ENCODE measurements at places on chromosomes 2 and 18.

DNA sequence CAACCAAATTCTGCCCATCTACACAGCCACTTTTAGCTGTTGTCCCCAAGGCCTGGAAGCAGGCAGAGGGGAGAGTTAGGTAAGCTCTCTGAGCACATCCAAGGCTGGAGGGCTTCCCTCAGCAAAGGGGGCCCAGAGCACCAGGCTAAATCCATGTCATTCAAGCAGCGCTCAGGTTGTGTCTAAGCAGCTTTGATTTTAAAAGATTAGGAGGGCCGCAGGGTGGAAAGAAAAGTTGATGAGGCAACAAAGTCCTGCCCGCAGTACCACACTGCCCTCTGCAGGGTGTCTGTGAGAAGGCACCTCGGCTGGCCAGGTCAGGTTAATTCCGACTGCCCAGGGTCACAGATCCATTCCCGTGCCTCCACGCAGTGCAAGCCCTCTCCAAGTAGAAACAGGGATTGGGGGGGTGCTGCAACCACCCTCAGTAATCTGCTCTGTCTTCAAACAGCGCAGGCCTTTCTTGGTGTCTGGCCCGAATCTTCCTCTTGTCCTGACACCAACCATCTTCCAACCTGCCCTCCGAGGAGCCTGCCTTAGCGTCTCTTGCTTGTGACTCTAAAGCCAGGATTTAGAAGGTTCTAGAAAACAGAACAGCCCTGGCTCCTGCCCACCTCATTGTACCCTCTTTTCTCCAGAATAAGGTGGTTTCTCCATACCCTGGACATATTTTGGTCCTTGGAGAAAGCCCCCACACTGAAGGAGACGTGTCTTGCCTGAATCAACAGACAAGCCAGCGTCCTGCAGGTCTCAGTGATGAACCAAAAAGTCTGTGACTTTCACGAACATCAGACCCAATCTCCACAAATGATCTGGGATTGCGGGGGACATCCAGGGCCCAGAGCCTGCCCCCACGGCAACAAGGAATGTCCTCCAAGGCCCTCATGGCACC, 289.2 kb downstream of the TNS1 start:
- DNase-seq: peak; percentile 42

GRCh38 chr18:10035281-10035991, 121.6 kb downstream of the VAPA start:
- no peak for DNase-seq

- no peak for DNase-seq
Observed at GRCh38 chr2:202052235-202052634, 18.6 kb downstream of the FZD7 start.

DNA sequence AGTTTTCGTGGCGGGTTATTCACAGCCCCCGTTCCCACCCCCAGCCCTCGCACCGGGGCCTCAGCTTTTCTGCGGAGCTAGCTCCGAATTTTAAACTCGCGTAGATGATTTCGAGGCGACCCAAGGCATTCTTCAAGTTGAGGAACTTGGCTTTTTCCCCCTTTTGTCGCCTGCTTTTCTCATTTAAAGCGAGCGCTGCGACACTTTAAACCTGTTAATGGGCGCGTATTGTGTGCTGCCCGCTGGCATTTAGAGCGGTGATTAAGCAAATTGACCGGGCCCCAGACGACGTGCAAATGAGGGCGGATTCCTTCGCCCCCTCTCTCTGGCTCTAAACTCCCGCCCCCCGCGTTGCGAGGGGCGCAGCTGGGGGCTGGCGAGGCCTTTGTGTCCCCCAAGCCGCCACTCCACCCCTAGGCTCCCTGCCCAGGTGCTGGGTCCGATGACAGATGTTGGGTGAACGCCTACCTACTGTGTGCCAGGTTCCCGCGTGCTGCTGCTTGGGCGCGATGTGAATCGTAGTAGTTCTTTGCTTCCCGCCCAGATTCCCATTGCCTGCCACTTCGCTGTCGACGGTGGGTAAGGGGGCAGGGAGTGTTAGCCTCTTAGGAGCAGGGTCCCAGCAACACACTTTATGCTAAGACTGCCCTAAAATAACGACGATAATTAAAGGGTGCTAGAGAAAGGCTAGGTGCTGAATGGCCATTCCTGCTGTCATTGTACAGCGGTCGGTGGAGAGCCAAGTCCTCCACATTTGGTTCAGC, 1.9 kb downstream of the TCF7L1 start:
- DNase-seq: no peak

DNA sequence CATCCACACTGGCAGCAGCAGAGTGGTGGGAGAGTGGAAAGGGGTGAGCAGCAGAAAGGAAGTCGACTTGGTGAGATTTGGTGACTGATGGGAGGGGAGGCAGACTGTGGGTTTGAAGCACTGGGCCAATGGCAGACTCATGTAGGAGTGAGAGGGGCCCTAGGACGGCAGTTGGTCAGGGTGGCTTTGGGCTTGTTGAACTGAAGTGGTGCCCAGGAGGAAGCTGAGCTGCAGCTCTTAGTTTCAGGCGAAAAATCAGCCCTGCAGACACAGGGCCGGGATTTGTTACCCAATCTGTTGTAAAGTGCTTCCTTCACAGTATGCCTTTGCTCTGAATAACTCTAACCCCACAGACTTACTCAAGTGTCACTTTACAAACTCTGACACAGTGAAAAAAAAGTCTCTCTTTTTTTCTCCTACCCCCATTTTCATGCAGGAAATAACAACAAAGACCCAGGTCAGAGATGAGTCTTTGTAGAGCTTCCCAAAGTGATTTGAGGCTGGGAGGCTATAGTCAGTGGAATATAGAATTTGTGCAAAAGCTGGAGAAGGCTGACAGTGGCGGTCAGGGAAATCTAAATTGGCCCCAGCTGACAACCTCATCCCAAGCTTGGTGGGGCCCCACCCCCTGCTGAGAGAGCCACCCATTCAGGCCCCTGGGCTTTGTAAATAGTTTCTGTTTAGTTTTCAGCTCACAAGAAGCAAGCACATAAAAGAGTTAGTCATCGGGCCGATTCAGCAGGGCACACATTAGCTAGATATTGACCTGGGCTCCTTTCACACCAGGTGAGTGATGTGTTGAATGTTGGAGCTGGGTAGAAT, 226.9 kb downstream of the VAPA start:
- no peak for DNase-seq

DNA sequence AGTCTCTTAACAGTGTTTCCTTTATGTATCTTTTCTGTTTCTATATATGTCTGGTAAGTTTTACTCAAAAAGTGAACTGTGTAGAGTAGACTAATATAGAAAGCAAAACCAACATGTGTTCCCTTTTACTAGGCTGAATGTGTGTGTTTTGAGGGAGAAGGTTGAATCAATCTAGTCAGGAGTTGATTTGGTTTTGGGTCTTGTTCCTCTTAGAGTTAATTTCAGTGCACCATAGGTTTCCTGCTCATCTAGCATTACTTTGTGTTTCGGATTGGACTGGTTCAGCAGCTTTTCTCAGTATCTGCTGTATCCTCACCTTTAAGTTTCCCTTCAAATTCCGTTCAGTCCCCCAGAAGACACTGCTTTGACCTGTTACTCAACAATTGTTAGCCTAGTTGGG, 52.0 kb upstream of the TRIM43 start:
- no peak for DNase-seq

DNA sequence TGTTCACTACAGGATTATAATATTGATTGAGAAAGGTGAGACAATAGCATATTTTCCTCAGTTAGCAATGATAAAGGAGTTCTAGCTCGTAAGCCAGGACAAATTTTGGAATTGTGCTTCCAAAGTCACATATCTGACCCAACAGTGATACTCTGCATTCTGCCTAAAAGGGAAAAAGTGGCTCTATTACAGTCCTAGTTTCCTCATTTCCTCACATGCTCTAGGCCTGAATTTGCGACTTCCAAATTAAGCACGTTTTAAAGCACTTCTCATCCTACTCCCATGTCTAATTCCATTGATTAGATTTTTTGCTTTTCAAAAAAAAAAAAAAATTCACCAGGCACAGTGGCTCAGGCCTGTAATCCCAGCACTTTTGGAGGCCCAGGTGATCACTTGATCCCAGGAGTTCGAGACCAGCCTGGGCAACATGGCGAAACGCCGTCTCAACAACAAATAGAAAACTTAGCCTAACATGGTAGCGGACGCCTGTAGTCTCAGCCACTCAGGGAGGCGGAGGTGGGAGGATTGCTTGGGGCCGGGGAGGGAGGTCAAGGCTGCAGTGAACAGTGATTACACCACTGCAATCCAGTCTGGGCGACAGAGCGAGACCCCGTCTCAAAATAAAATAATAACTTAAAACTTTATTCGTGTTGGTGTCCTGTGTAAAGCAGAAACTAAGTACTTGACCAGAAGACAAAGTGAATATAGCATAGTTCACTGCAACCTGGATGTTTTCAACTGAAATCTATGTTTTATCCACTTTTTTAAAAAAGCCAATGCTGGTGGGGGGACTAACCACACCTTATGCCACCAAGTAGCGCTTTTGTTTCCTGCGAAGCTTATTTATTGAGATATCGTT, 1.5 kb downstream of the ESCO1 start:
- DNase-seq: no peak

DNA sequence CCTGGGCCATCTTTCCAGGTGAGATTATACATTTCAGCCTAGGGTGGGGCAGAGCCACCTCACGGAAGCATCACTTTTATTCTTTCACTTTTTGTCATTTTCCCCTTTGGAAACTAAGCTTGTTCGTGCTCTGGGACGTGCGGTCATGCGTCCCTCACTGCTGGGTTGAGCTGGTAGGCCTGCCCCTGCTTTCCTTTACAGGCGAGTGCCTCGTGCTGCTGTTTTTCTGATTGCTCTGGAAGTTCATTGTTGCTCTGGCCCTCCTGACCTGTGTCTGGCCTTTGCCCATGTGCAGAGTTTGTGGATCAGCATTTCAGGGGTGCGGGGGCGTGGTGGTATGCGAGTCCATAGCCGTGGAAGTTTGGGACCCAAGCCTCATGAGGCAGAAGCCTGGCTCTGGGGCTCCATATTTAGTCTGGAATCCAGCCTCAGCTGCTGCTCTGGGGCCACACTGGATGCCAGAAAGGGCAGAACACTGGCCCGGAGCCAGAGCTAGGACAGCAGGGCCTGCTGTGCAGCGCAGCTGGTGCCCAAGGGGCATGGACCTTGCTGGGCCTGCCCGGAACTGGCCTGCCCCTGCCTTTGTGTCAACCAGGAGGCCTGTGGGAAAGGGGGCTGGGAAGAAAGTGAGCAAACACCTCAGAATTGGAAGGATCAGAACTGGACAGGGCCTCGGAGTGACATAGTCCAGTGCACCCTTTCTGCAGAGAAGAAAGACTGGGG, 51.1 kb downstream of the CTIF start:
- no peak for DNase-seq

- DNase-seq: no peak
Observed at GRCh38 chr2:168323529-168324021, 76.2 kb upstream of the STK39 start.

DNA sequence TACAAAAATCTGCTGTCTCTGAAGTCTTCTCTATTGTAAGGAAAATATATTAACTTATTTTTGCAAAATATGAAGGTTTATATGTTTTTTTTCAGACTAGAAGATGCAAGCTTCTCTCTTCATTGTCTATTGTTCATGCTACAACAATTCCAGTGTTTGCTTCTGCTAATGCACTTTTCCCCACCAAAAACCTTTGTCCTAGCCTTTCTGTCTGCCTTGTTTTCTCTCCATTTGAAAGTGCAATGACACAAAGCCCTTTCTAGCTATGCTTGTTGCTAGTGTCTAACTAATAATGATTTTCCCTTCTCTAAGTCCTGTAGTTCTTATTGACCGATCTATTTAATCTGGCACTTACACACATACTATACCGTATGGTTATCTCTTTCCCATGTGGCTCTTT, 369.5 kb upstream of the CELF4 start:
- no peak for DNase-seq
